Endodermal cell (in vitro differentiated cells): ENCODE measurements at places on chromosomes 13 and 19. TPM values are rescaled to one million over a fixed set of nuclear protein-coding genes. Genes with fewer than 3 reads are reported as not detected.

- peak; percentile 58 for DNase-seq
Observed at GRCh38 chr13:110886870-110887596, 27.8 kb downstream of the ANKRD10 start.

GRCh38 chr19:6861683-6862286, 25.6 kb upstream of the ADGRE1 start:
- DNase-seq = no peak

DNA sequence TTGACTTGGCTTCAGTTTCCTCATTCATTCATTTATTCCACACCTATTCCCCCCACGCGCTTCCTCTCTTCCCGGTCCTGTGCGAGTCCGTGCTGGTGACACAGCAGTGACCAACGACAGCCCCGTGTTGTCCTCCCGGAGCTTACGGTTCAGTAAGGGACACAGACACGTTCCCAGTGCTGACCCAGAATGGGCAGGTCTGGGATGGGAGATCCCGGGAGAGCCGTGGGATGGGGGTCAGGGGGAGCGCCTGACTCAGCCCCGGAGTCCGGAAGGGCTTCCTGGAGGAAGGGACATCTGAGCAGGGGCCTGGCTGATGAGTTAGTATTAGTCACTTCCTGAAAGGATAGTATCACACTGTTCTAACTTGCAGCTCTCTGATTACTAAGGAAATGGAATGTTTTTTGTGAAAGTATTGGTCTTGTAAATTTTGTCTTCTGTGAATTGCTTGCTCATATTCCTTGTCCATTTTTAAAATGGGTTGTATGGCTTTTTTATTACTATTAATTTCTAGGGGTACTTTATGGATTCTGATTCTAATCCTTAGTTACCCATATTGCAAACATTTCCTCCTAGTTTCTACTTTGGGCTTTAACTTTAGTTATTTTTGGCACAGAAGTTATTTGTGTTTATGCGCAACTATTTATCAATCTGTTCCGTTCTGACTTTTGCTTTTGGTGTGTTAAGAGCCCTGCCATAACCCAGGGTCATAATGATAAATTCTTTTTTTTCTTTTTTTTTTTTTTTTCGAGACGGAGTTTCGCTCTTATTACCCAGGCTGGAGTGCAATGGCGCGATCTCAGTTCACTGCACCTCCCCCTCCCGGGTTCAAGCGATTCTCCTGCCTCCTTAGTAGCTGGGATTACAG, 708 bp upstream of the ERCC1 start:
- peak; percentile 89 for DNase-seq

GRCh38 chr13:21216332-21216731, 39.9 kb downstream of the MRPL57 start:
- no peak for DNase-seq

GRCh38 chr13:46165485-46166223, 16.3 kb downstream of the LCP1 start:
- no peak for DNase-seq

GRCh38 chr13:20378721-20379120, 146.6 kb upstream of the GJB6 start:
- DNase-seq = peak; percentile 24

- DNase-seq = no peak
Observed at GRCh38 chr19:57096685-57097361, 23.0 kb upstream of the USP29 start.

DNA sequence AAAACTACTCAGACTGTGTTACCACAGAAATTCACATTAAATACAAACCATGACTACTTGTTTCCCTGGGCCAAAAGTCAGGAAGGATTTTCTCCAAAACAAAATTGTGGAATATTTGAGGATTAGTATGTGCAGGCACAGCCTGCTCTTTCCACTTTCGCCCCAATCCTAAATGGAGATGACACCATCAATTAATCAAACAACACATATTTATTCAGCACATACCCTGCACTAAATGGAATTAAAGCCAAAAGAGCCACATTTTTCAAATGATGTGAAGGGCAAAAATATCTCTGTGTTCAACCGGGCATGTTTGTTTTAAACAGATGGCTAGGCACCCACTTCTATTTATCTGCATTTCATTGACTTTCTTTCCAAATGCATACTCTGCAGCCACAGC, 523.1 kb downstream of the DCT start:
- no peak for DNase-seq

GRCh38 chr19:4347521-4347920, 4.2 kb downstream of the MPND start:
- no peak for DNase-seq

DNA sequence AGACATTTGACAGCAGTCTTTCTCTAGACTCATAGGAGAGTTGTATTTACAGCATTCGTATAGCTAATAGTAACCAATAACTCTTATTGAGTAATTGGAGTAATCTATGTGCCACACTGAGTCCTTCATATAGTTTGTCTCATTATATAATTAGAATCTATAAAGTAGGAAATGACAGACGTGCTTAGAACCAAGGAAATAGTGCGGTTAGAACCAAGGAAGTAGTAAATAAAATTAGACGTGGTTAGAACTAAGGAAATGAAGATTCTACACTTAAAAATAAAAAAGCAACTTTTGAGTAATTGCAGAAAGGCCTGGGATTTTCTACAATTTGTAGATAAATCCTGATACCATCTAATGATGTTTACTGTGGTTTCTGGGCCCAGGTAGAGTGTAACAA, 107.8 kb upstream of the TNFSF11 start:
- no peak for DNase-seq

DNA sequence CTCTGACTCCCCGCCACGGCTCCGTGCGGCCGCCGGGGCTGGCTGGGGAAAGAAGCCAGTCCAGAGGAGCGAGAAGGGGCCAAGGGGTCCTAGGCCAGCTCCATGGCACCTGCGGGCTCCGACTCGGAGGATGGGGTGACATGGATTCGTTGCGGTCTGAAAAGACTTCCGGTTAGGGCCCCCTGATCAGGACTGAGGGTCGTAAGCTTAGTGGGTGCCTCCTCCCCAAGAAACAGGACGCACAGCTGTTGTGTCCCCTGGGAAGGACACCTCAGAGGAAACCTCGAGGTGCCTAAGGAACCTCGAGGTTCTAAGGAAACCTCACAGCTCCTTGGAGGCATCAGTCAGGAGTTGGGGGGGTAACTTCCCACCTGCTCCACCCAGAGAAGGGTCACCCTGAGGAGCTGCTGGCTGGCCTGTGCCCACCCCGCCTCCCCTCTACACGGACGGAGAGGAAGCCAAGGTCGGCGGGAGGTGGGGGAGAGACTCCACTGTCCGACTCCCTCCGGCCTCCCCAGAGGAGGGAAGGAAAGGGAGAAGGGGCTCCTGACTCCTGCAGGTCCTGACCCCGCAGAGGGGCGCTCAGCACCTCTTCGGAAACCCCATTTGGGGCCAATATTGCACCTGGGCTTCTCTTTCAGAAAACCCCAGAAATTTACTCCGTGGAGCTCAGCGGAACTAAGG, 855 bp downstream of the ATP12A start:
- no peak for DNase-seq

- DNase-seq = no peak
Observed at GRCh38 chr13:80428349-80429096, 87.6 kb upstream of the SPRY2 start.

GRCh38 chr19:23785982-23786381, 27.3 kb upstream of the ZNF681 start:
- no peak for DNase-seq

DNA sequence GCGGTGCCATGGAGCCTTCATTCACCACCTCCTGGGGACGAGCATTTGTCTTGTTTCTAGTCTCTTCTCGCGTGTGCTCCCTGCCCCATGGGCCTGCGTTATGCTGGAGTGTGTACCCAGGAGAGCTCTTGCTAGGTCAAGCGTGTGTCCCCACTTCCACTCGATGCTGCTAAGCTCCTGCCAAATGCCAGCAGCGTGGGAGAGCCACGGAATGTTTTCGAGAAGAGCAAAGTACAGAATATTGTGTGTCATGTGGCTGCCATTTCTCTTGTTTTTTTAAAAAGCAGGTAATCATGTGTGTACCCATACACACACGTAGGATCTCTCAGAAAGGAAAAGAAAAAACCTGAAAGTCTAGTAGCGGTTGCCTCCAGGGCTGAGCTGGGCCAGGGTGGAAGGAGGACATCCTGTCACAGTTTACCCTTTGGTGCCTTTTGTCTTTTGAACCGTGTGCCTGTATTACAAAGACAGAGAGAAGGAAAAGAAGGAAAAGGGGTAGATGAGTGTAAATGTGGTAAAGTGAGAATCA, 28.6 kb downstream of the PAK4 start:
- DNase-seq = no peak

DNA sequence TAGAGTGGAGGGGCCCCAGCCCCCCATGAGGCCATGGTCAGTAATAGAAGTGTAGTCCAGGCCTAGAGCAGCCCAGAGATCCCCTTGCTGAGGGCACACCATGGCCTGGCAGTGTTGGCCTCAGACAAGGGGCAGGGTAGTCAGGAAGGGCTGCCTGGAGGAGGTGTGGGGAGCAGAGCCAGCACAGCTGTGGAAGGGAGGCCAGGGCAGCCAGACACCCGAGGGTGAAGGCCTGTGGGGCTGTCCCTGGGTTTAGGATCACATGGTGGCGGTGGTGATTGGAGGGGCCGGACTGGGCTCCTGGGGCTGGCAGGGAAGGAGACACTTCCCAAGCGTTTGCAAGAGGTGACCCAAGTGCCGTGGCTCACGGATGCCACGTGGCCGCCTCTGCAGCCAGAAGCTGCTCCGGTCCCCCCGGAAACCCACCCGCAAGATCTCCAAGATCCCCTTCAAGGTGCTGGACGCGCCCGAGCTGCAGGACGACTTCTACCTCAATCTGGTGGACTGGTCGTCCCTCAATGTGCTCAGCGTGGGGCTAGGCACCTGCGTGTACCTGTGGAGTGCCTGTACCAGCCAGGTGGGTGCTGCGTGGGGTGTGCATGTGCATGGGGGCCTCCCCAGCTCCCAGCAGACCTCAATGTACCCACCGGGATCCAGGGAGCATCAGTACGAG, 11.6 kb upstream of the TEKTIP1 start:
- DNase-seq = no peak

- peak; percentile 43 for DNase-seq
Observed at GRCh38 chr13:99383946-99384345, 76.7 kb upstream of the GPR183 start.

GRCh38 chr13:43953370-43953769, 73.7 kb downstream of the LACC1 start:
- no peak for DNase-seq

- DNase-seq = peak; percentile 88
Observed at GRCh38 chr19:49113762-49114629, at the start of gene LIN7B. TSS of gene LIN7B (plus strand) at chr19:49114370. CDS start at chr19:49114405, 35 bp downstream.

GRCh38 chr19:2488942-2489731, 13.2 kb downstream of the GADD45B start:
- DNase-seq = peak; percentile 87

GRCh38 chr19:29724102-29724641, 9.1 kb upstream of the C19orf12 start:
- peak; percentile 77 for DNase-seq

DNA sequence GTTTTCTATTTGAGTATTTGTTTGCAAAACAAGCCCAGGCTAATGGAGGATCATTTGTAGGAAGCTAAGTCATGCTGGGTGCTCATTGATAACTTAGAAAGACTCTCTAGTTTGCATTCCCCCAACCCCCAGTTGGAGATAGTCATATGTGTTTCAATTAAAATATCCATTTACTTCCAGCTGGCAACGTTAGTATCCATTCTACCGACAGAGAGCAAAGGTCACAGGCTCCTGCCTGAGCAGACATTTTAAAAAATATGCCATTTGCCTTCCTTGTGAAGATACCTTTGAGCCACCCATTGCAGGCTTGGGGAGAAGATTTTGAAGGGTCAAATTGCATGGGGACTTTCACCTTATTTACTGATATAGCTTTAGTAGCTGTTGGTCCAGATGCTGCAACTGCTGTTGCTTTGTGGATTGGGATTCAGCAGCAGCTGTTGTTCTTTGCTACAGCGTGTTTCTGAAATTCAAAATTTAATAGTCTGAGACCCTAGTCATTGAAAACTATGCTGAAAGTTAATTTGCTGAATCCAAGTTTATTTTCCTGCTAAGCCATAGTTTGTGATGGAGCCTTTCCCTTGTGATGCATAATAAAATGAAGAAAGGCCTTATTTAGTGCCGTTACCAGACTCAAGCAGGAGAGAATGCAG, 335.1 kb downstream of the GPC6 start:
- peak; percentile 52 for DNase-seq

DNA sequence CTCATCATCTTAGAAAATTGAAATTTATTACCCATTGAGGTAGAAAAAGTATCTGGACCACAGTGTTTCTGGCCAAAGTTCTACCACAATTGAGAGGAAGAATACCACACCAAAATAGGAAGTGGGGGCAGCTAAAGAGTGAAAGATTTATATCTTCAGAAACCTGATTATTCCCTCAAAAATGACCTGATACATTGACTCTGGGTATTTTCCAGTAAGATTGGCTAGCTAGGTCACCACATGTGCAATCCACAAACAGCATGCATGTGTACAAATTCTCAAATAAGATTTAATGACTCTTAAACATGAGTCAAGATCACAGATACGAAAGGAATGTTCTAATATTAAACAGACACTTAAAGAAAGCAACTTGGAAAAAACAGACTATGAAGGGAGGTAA, 1516.2 kb upstream of the PCDH20 start:
- no peak for DNase-seq

DNA sequence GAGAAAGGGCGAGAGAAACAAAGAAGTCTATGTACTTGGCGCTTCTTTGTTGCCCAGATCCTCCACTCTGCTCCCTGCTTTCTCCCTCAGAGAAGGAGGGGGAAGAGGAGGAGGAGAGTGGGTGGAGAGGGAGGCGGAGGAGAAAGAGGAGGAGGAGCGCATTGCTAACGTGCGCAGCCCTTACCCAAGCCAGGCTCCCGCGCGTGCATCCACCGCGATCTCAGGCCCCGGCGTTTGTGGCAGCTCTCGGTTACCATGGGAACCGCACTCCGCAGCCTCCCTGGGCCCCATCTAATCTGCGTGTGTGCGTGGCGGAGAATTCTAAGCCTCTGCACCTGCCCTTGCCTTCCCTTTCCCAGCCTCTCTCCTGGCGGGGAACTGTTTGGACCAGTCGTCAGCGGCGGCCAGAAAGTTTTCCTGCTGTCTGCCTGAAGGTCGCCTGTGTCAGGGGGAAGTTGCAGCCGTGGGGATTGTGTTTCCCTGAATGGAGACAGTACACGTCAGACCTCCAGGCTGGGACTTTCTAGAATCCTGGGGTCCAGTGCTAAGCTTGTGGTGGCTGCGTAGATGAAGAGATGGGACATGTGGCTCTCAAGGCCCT, at the start of gene ERICH6B:
TSS of gene ERICH6B (minus strand) at position 239 of the 601 bp plus-strand sequence. CDS start 18,734 bp downstream, outside the sequence.
- DNase-seq = peak; percentile 87

Gene NLRP5
- total RNA-seq = not detected in 3 replicates

Gene ATXN8OS
- not detected in 3 replicates for total RNA-seq

Gene PCDH17
- 6.3 to 10.2 TPM (median 7.8 TPM) in 3 replicates for total RNA-seq

Gene SIGLEC12
- total RNA-seq = not detected in 3 replicates

Gene KIR2DL4
- not detected in 3 replicates for total RNA-seq

Gene SMAD9
- total RNA-seq = 8.3 and 9.0 TPM in 2 replicates

Gene DACH1
- 1.2 to 1.7 TPM (median 1.2 TPM) in 3 replicates for total RNA-seq

Gene LRRC25
- total RNA-seq = not detected in 2 replicates

Gene FPR3
- not detected in 3 replicates for total RNA-seq

Gene RUBCNL
- 1.0 to 3.6 TPM (median 3.6 TPM) in 3 replicates for total RNA-seq

Gene NOVA2
- total RNA-seq = 0.91 to 2.4 TPM (median 1.3 TPM) in 3 replicates

Gene HOMER3
- 23.3 to 34.0 TPM (median 31.2 TPM) in 3 replicates for total RNA-seq

Gene GRIK5
- 21.6 and 22.6 TPM in 2 replicates for total RNA-seq
